ENCODE measurements at places on chromosomes 4 and X. TPM values are rescaled to one million over a fixed set of nuclear protein-coding genes. Genes with fewer than 3 reads are reported as not detected.

FAM149A gene
- total RNA-seq: 1.5 TPM

CLDN2 gene
- total RNA-seq: 9.9 TPM

RBMXL3 gene
- total RNA-seq: not detected

DMRTC1B gene
- total RNA-seq: not detected

SLC34A2 gene
- total RNA-seq: not detected

ARSJ gene
- total RNA-seq: 4.6 TPM

SERPINA7 gene
- total RNA-seq: not detected

Measured in A549 treated with RU486 at 1 μM for 4 hours (cell line).